PC-3 (cell line): ENCODE measurements at places on chromosomes 2 and 18.
A peak's percentile ranks its signal among the peaks of the same experiment; 100 is the strongest.

- peak; percentile 19 for DNase-seq
Observed at GRCh38 chr2:30149513-30149912, 2.7 kb downstream of the YPEL5 start.

- DNase-seq = no peak
Observed at GRCh38 chr2:222270396-222270795, 28.4 kb downstream of the PAX3 start.

DNA sequence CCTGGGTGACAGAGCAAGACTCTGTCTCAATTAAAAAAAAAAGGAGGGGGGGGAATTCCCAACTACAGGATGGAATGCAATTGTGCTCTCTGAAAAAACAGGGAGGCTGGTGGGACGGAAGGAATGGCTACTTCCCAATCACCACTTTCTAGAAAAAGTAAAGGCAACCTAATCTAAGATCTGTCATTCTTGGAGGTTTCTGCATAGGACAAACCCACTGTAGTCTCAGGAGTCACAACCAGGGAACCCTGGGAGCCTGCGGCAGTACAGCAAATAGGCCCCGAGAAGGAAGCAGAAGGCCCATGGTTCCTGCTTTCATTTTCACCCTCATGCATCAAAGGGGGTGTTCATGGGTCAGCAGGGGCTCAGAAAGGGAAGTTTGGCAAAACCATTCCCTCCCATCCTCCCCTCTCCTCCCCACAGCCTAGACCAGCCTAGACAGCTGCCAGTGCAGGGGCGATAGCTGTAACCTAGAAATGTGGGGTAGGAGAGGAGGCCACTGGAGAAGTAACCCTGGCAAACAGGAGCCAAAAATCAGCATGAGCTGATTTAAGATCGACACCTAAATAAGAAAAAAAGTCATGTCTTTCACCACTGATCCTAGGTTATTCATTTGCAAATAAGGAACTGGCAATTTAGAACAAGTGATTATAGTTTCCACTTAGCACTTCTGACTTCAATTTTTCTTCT is 48.0 kb downstream of the TRABD2A start:
- DNase-seq = no peak

DNA sequence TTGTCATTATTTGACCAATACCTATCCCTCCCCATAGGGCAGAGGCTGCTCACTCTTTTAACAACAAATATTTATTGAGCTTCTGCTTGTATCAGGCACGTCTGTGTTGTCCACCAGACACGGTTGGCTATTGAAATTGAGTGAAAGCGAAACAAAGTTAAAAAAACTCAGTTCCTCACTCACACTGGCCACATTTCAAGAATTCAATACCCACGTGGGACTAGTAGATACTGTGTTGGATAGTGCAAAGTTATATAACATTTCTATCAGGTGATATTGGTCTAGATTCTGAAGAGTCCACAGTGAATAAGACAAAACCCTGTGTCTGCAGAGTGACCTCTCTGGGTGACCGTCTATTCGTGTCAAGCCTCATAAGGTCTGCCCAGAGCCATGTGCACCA is 43.9 kb upstream of the GALR1 start:
- no peak for DNase-seq

- no peak for DNase-seq
Observed at GRCh38 chr2:229153951-229154350, 117.1 kb downstream of the PID1 start.

DNA sequence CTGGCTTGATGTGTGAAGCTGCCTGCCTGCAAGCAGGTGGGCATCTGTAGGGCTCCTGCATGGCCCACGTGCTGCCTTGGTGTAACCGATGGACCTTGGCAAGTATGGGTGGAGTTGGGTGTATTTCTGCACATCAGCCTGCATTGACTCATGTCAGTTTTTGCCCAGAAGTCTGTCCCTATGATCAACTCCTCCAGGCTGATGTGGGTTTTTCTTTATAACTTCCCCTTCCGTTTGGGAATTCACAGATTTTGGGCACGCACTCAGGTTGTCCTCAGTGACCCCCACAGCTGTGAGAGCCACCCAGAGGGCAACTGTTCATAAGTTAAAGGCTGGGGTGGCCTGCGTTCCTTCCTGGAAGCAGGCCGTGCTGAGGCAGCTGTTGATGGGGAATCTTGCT is 123.3 kb downstream of the NCK2 start:
- no peak for DNase-seq

- peak; percentile 13 for DNase-seq
Observed at GRCh38 chr2:194495046-194495445, 1162.0 kb upstream of the SLC39A10 start.

GRCh38 chr18:64993695-64994094 is 757.1 kb upstream of the CDH7 start:
- DNase-seq = no peak

GRCh38 chr18:45926085-45926484 is 41.0 kb downstream of the EPG5 start:
- DNase-seq = no peak

GRCh38 chr2:25570161-25570845 is 103.1 kb downstream of the DTNB start:
- no peak for DNase-seq

- no peak for DNase-seq
Observed at GRCh38 chr2:105570757-105571156, 171.9 kb upstream of the FHL2 start.

DNA sequence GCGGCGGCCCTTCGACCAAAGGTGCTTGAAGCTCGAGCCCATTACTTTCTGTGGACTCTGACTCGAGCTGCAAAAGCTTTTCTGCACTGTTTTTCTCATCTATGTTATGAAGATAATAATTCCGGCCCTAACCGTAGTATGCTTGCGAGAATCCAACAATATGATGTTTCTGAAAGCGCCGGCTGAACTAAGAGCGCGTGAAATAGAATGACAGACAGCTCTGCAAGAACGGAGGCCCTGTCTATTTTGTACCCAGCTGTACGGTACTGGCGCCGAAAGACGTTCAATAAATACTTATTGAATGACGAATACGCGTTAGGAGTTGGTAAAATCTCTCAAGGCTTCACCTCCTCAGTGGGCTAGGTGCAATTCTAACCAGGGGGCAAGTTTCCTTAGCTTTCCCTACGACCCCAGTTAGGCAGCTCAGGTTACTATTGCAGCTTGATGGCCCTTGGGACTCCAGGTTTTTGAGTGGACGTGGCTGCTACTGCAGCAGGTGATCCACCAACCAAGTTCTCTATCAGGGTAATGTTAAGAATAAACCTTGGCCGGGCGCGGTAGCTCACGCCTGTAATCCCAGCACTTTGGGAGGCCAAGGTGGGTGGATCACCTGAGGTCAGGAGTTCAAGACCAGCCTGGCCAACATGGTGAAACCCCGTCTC is 570 bp downstream of the SCRN3 start:
- peak; percentile 22 for DNase-seq

DNA sequence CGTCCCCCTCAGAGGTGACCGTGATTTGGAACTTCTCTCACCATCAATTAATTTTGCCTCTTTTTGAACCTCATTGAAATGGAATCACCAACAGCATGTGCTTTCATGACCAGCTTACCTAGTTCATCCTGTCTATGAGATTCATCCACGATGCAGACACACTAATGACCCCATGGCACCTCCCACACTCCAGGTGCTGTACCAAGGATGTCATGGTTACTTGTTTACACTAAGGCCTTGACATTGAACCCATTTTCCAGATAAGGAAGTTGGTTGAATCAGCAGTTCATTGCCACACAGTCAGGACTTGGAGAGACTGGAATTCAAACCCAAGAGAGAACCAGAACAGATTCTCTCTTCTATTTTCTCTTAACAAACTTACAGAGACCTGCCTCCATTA is 139.0 kb downstream of the ZFP36L2 start:
- DNase-seq = no peak

DNA sequence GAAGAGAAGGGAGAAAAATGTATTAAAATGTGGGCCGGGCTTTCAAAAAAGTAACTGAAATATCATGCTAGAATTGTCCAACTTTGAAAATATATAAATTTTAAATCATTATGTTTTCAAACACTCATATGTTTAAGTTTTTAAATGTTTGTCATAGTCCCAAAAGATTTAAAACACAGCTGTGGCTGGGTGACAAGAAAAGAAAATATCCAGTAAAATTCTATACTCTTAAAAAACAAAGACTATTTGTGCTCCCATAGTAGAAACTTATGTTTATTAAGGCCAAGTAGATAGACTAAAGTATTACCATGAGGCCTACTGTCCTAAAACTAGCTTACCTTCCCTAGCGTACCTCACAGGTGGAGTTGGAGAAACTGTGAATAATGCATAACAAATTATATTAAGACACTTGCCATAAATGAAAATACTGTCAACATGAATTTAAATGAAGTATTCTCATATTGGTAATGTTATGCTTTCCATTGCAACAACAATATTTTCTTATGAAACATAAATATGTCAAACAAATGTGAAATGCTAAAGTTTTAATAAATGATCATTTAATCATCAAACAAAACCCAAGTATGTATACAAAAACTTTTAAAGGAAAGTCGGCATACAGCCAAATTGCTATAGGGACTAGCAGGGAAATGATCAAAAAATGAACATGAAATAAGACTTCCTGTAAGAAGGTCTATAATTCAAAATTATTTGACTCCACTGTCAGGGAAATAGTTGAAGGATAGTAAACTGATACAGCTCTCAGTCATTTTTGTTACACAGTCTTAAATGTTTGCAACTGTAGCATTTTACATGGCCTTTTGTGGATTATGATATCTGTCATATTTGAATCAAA is 13.4 kb downstream of the MEIS1 start:
- DNase-seq = no peak

DNA sequence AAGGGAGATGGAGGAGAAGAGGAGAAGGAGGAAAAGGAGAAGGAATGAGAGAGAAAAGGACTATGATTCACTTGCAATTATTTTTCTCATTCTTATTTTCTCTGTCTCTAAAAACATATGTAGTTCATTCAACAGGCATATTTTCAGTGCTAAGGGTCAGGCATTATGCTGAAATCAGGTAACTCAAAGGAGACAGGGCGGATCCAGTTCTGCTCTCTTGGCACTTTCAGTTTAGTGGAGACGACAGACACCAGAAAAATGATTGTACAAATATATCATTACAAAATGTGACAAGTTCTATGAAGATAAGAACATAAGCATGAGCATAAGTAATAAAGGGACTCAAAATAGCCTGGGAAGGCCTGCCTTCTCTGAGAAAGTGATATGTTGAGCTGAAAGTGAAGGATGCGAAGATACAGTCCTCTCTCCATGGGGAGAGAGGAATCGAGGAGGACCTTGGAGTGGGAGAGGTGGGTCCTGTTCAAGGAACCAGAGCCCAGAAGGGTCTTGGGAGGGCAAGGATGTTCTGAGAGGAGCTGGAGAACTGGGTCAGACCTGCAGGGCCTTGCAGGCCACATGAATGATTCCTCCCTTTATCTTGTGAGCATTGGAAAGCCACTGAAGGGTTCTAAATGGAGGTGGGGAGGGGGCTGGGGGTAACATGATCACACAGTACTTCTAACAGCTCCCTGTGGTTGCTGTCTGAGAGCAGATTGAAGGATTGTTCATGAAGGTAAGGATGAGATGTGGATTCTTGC is 58.6 kb upstream of the TMEM17 start:
- no peak for DNase-seq

DNA sequence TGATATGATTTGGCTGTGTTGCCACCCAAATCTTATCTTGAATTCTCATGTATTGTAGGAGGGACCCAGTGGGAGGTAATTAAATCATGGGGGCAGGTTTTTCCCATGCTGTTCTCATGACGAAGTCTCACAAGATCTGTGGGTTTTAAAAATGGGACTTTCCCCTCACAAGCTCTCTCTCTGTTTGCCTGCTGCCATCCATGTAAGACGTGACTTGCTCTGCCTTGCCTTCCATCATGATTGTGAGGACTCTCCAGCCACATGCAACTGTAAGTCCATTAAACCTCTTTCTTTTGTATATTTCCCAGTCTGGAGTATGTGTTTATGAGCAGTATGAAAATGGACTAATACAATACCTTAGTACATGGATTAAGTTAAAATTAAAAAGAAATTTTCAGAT is 1094.7 kb upstream of the SLC39A10 start:
- DNase-seq = no peak

DNA sequence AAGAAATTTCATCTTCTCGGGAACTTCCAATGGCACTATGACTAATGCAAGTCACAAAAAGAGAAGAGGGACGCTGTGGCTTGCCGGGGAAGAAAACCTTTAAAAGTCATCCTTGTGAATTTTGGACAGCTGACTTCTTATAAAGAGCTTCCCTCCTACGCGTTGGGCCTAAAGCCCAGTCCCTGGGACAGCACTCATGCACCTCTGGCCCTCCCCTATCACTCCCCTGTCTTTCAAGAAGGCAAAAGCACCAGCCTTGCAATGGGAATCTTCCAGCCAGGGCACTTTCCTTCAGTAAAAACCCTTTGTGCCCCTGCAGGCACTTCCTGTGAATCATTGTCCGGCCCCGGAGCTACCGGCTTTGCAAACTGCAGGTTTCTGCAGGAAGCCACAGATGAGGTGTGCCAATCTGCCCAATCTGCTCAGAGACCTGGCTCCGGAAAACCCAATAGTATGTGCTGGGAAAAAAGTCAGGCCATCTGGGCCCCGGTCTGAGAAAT is 7.1 kb downstream of the MREG start:
- peak; percentile 98 for DNase-seq

- DNase-seq = no peak
Observed at GRCh38 chr2:15763822-15764682, 172.4 kb downstream of the DDX1 start.

DNA sequence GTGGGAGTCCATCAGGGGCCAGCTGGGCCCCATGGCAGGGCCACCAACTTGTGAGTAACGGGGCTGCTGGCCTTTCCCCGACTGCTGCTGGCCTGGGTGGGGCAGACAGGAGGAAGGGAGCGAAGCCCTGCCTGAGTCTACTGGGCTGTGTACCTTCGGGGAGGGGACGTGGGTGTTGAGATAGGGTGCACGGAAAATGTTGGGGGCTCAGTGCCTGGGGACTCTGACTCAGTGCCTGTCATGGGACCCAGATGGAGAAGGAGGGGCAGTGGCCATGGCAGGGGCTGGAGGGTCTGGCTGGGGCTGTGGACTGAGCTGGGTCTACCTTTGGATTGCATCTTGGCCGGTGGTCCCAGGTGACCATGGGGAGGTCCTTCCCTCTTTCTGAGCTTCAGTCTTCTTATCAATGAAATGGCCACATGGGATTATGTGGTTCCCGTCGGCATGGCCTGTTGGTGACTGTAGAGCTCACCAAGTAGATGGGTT is 4.0 kb downstream of the SLC4A3 start:
- no peak for DNase-seq

- DNase-seq = no peak
Observed at GRCh38 chr2:53867169-53867568, 7.4 kb upstream of the GPR75 start.

DNA sequence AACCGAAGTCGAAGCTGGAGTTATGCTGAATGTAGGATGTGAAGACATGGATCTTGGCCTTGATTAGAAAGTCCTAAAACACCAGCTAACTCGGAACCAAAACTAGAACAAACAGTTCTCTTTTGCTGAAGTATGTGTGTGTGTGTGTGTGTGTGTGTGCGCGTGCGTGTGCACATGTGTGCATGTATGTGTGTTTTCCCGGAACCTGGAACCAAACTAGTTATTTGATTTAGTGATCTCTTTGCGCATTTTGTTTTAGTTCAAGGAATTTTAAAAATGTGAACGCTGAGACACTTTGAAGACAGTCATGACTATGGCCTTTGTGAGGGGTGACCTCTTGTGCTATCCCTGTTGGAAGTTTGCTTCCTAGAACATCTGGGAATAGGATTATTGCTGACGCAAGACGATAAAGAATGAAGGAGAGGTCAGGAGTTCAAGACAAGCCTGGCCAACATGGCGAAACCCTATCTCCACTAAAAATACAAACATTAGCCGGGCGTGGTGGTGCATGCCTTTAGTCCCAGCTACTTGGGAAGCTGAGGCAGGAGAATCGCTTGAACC is 23.8 kb downstream of the FHL2 start:
- no peak for DNase-seq
